NAMALWA (cell line): ENCODE measurements at places on chromosomes 6 and 20.

- no peak for DNase-seq
Measured at GRCh38 chr20:640674-641515, 12.1 kb downstream of the SRXN1 start.

DNA sequence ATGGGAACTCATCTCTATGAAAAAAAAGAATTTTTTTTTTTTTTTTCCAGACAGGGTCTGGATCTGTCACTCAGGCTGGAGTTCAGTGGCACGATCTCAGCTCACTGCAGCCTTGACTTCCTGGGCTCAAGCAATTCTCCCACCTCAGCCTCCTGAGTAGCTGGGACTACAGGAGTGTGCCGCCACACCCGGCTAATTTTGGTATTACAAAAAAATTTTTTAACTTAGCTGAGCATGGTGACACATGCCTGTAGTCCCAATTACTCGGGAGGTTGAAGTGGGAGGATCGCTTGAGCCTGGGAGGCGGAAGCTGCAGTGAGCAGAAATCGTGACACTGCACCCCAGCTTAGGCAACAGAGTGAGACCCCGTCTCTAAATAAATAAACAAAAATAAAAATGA lies 7.5 kb downstream of the DEF6 start:
- DNase-seq, result peak; percentile 37

DNA sequence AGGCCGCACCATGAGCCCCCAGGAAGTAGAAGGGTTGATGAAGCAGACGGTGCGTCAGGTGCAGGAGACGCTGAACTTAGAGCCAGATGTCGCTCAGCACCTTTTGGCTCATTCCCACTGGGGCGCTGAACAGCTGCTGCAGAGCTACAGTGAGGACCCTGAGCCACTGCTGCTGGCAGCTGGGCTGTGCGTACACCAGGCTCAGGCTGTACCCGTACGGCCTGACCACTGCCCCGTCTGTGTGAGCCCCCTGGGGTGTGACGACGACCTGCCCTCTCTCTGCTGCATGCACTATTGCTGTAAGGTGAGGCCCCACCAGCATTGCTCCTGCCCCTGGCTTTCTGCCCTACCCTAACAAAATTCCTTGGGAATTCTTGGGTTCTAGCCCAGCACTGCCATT lies 13.1 kb downstream of the DNPH1 start:
- no peak for DNase-seq

DNA sequence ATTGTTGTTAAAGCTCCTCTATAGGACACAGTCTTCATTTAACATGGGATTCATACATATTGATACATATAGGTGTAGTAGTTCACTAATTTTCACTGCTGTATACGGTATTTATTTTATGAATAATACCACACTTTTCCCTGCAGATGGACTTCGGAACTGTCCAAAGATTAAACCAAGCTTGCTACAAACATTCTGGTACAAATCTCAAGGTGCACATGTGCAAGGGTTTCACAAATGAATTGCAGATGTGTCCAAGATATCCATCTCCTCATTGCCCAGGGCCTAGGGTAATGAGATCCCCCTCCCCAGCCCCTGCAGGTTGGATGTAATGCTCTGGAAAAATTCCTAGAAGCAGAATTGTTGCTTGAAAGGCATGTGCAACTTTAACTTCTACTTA lies 31.4 kb downstream of the DTNBP1 start:
- no peak for DNase-seq

DNA sequence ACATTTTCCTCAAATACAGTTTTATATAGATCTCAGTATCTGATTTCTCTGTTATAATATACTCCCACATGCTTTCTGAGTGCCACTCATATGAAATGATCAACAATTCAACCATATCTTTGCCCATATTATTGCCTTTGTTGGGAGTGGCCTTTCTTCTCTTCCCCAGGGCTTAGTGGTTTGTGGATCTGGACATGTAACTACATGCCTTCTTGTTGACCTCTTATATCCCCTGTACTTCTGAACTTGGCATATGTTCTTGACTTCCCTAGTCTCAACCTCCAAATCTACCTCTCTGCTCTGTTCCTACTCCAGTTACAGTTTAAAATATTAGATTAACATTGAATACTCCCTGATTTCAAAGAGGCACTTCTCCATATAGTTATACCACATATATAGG lies 34.3 kb upstream of the PRIM2 start:
- DNase-seq, result no peak
